ENCODE measurements at places on chromosomes 2 and 18.

GRCh38 chr2:159449504-159450124, 163.1 kb upstream of the WDSUB1 start:
- DNase-seq = no peak

DNA sequence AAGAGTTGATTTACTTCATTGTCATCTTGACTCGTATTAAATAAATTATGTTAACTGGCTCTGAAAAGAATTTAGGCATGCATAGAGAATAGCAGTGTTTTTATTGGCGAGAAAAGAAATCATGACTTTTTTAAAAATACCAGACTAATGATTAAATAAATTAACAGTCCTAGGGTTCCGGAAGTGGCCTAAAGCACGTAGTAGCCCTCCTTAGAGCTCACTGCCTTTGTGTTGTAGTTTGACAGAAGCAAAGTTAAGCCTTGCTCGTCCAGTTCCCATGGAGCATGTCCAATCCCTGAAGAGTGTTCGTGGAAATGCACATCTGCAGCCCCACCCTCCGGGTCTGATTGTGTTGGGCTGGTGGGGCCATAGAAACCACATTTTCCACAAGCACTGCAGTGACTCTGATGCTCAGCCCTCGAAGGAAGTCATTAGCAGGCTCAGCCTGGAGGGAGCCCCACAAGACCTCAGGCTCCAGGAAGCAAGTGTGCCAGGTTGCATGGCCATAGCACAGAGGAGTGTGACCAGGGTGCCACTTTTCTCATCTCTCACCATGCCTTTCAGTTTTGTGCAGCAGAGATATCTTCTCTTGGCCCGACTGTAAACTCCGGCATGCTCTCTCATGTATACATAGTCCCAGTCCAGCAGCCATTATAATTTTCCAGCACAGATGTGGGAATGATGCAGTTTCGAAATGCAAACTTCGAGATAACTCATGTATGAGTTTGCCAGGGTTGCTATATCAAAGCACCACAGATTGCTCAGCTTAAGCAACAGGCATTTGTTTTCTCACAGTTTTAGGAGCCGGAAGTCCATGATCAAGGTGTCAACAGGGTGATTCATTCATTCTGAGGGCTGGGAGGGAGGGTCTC, 188.6 kb upstream of the SH3BP4 start:
- DNase-seq = no peak

- DNase-seq = no peak
Observed at GRCh38 chr18:10264260-10264659, 190.2 kb upstream of the APCDD1 start.

- no peak for DNase-seq
Observed at GRCh38 chr2:47091118-47091517, 64.0 kb downstream of the STPG4 start.

DNA sequence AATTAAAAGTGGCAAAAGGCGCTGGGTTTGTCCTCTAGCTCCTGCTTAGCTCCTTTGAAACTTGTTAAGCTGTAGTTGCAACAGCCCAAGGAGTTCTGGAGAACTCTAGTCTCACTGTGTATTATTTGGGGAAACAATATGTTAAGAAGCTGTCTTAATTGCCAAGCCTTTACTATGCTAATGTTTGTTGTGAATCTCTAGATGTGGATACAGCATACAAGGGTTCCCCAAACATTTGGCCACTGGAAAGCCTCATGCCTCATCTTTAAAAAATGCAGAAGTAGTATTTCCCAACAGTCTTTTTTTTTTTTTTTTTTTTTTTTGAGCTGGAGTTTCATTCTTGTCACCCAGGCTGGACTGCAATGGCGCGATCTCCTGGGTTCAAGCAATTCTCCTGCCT, 236.7 kb downstream of the PRKCE start:
- no peak for DNase-seq

DNA sequence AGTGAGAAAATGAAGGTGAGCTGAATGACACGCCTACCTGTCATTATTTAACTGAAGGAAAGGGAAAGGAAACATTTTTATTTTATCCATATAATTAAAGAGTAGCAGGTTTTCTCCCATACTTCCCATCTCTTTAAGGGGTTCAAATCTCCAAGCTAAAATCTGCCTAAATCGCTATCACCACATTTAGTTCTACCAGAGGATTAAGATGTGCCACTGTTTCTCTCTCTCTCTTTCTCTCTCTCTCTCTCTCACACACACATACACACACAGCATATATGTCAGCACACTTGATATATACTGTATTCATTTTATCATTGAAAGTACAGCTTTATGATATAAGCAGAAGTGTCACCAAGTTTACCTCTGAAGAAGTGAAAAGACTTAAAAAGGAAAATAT, 3.1 kb downstream of the WIPF1 start:
- no peak for DNase-seq

- no peak for DNase-seq
Observed at GRCh38 chr2:159226059-159226461, 60.4 kb downstream of the WDSUB1 start.

DNA sequence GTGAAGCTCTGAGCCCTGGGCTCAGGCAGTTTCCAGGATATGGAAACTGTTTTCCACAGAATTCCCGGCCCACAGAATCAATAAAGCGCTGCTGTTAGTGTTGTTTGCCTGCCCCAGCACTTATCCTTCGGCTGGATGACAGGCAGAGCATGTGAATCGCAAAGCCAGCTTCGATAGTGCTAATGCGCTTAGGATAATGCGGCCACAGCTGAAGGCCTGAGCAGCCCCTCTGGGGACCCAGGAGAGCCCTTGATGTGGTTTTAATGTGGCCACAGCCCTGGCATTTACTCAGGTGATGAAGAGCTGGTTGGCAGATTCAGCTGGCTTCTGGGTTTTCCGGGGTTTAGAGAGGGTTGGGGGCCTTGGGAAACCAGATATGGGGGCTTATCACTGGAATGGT, 23.7 kb downstream of the PCARE start:
- DNase-seq = no peak

- no peak for DNase-seq
Observed at GRCh38 chr2:133414486-133415209, 153.6 kb downstream of the NCKAP5 start.

- no peak for DNase-seq
Observed at GRCh38 chr2:42180300-42180699, 11.1 kb downstream of the EML4 start.

GRCh38 chr2:3288470-3289170, 89.0 kb downstream of the EIPR1 start:
- no peak for DNase-seq

GRCh38 chr2:187354661-187355060, 93.4 kb downstream of the CALCRL start:
- no peak for DNase-seq

DNA sequence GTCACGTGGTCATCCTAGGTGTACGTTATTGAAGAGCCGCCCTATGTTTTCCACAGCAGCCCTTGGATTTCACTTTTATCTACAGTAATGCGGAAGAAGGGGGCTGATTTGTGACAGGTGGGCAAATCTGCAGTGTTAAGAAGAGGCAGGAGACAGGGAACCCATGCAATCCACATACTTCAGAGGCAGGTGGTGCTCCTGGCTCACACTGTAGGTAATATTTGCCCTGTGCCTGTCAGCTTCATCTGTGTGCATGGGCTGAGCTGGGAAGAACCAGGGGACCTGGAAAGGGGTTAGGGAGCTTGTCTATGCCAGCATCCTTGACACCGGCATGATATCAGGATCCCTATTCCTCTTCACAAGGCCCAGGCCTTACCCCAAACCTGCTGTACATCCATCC, 183.9 kb downstream of the SH3RF3 start:
- no peak for DNase-seq

- DNase-seq = no peak
Observed at GRCh38 chr18:8949206-8949605, 153.3 kb upstream of the NDUFV2 start.

DNA sequence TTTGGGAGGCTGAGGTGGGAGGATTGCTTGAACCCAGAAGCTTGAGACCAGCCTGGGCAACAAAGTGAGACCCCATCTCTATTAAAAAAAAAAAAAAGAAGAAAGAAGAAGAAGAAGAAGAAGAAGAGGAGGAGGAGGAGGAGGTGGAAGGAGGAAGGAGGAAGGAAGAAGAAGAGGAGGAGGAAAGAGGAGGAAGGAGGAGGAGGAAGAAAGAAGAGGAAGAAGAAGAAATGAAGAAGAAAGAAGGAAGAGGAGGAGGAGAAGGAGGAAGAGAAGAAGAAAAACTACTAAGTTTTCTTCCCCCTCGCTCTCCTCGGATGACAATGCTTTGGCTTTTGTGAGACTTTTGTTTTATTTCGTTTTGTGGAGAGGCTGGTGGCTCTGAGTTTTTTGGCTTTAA, 30.1 kb upstream of the EFHD1 start:
- DNase-seq = no peak

GRCh38 chr2:20130821-20131645, 79.6 kb upstream of the LAPTM4A start:
- DNase-seq = no peak

DNA sequence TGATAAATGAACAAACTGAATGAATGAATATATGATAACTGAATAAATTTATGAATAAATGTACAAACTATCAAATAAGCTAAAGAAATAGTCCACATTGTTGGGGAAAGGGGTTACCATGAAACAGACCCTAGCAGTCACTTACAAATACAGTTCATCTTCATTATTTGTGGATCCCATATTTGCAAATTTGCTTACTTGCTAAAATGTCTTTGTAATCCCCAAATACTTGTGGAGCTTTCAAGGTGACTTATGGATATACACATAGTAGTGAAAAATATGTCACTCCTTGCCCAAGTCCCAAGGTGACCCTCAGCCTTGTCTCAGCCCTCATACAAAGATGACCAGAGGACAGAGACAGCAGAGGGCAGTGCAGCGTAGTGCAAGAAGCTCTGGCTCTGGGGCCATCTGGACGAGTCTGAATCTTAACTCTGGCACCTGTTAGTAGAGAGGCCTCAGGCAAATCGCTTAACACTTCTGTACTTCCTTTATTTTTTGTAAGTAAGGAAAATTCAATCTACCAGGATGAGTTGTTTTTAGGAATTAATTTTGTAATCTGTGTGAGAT, 3.1 kb downstream of the PAIP2B start:
- DNase-seq = no peak

GRCh38 chr2:215556979-215557378, 121.1 kb upstream of the FN1 start:
- no peak for DNase-seq

GRCh38 chr2:74502147-74502719, 2.8 kb upstream of the LBX2 start:
- DNase-seq = no peak

- no peak for DNase-seq
Observed at GRCh38 chr2:3108710-3109702, 268.6 kb downstream of the EIPR1 start.

DNA sequence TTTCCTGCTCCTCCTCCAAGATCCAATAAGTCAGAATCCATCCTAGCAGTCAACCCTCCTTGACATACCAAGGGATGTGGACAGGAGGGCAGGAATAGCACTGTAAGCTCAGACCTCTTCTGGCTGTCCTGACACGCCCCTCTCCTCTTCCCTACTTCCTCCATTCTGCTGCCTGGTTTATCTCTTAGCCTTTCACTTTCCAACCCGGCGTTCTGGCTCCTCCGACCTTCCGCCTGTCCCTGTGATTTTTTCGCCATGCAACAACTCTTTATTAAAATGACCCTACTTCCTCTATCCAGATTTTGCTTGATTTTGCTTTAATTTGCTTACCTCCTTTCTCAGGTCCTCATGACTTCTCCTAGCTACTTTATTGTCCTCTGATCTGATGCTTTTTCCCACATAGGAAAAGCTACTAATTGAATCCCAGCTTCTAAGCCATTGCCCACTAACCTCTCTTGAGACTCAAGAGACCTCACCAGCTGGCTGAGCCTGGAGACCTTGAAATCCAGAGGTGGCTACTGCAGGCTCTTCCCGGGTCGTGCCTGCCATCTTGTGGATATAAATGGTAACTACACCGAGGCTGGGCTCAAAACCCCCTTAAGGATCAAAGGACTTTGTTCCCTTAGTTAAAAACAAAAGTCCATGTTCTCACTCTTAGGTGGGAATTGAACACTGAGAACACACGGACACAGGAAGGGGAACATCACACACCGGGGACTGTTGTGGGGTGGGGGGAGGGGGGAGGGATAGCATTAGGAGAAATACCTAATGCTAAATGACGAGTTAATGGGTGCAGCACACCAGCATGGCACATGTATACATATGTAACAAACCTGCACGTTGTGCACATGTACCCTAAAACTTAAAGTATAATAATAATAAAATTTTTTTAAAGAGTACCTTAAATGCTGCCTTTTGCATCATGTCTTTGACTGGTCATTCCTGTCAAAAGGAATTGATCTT, 139.4 kb downstream of the AKAIN1 start:
- DNase-seq = no peak

- no peak for DNase-seq
Observed at GRCh38 chr18:48076461-48076860, 146.0 kb upstream of the SMAD2 start.

- no peak for DNase-seq
Observed at GRCh38 chr2:88614497-88615157, 12.6 kb downstream of the EIF2AK3 start.

DNA sequence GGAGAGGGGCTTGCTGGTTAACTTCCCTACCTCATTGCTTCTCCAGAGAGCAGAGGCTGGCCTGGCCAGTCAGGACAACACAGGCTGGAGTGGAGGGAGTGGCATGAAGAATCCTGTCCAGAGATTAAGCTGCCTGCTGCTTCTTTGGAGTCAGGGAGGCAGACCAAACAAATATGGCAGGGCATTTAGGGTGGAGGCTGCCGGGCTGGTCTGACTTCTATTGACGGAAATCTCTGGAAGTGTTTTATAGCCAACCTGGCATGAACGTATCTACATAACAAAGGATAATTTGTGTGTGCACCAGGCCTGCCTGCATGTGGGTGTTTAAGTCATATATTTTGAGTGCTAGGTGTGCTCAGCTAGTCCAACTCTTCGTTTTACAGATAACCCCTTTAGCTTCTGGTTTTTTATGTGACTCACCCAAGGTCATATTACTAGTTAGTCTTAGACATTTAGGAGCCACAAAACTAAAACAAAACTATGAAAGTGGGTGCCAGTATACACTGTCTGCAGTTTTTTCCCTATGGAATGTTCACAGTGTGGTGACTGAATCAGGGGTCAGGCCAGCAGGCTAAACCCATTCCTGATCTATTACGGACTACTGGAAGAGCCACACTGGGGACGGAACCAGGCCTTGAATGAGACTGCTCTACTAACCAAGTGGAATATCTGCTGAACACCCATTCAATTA, 5.5 kb downstream of the NPC1 start:
- DNase-seq = no peak

- DNase-seq = no peak
Observed at GRCh38 chr2:122003196-122003940, 247.9 kb downstream of the TSN start.

DNA sequence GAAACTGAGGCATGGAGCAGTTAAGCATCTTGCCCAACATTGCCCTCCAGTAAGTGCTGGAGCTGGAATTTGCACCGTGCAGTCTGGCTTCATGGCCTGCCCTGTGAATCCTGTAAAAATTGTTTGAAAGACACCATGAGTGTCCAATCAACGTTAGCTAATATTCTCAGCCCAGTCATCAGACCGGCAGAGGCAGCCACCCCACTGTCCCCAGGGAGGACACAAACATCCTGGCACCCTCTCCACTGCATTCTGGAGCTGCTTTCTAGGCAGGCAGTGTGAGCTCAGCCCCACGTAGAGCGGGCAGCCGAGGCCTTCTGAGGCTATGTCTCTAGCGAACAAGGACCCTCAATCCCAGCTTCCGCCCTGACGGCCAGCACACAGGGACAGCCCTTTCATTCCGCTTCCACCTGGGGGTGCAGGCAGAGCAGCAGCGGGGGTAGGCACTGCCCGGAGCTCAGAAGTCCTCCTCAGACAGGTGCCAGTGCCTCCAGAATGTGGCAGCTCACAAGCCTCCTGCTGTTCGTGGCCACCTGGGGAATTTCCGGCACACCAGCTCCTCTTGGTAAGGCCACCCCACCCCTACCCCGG, 1.3 kb downstream of the PROC start:
- DNase-seq = no peak
